ENCODE measurements at places on chromosomes 7 and 10. TPM values are rescaled to one million over a fixed set of nuclear protein-coding genes. Genes with fewer than 3 reads are reported as not detected.

ZKSCAN1 gene
- 55.3 TPM for total RNA-seq

PODXL gene
- 1.5 TPM for total RNA-seq

ITIH5 gene
- total RNA-seq, result not detected

EVX1 gene
- not detected for total RNA-seq

TUBAL3 gene
- not detected for total RNA-seq

POLR3A gene
- total RNA-seq, result 24.2 TPM

DNMBP gene
- 1.7 TPM for total RNA-seq

HSPA12A gene
- 0.02 TPM for total RNA-seq

LRRN3 gene
- 138 TPM for total RNA-seq

GPR158 gene
- total RNA-seq, result not detected

AKR1D1 gene
- total RNA-seq, result not detected

STEAP4 gene
- not detected for total RNA-seq

CLDN4 gene
- not detected for total RNA-seq

VAX1 gene
- total RNA-seq, result not detected

IFIT1B gene
- total RNA-seq, result not detected

TMEM196 gene
- total RNA-seq, result not detected

PDZD7 gene
- 0.77 TPM for total RNA-seq

UCN3 gene
- total RNA-seq, result not detected

ITGA8 gene
- total RNA-seq, result not detected

ZNF804B gene
- not detected for total RNA-seq

SPDYE2B gene
- total RNA-seq, result not detected

IGFBP3 gene
- total RNA-seq, result 1.3 TPM

ASB15 gene
- total RNA-seq, result not detected

ATP6V0A4 gene
- not detected for total RNA-seq

OR2A5 gene
- not detected for total RNA-seq

TLX1 gene
- total RNA-seq, result not detected

CYP3A4 gene
- not detected for total RNA-seq

ANLN gene
- 67.2 TPM for total RNA-seq

ZNF365 gene
- not detected for total RNA-seq

KDM7A gene
- 13.4 TPM for total RNA-seq

CRYGN gene
- total RNA-seq, result not detected

BTBD16 gene
- total RNA-seq, result not detected

CYP26C1 gene
- total RNA-seq, result not detected

POLR2J gene
- 51.7 TPM for total RNA-seq

NPS gene
- not detected for total RNA-seq

CALY gene
- not detected for total RNA-seq

MUC3A gene
- not detected for total RNA-seq

CALCR gene
- total RNA-seq, result not detected

FAM25A gene
- total RNA-seq, result not detected

ZNF316 gene
- total RNA-seq, result 21.5 TPM

PGAM2 gene
- 0.89 TPM for total RNA-seq

SKIDA1 gene
- 0.25 TPM for total RNA-seq

RELN gene
- total RNA-seq, result not detected

SP8 gene
- not detected for total RNA-seq

Measured in T-helper 2 cell treated with Interferon-gamma antibody and Interleukin-4, amounts not matched to agents 100 ng/mL and 5 ng/mL, for 36 hours (primary cell).